ENCODE measurements at places on chromosomes 13 and 19.

GRCh38 chr13:61900033-61900432 lies 484.4 kb upstream of the PCDH20 start:
- no peak for DNase-seq

- no peak for DNase-seq
Measured at GRCh38 chr13:31159306-31159705, 2.4 kb downstream of the HSPH1 start.

DNA sequence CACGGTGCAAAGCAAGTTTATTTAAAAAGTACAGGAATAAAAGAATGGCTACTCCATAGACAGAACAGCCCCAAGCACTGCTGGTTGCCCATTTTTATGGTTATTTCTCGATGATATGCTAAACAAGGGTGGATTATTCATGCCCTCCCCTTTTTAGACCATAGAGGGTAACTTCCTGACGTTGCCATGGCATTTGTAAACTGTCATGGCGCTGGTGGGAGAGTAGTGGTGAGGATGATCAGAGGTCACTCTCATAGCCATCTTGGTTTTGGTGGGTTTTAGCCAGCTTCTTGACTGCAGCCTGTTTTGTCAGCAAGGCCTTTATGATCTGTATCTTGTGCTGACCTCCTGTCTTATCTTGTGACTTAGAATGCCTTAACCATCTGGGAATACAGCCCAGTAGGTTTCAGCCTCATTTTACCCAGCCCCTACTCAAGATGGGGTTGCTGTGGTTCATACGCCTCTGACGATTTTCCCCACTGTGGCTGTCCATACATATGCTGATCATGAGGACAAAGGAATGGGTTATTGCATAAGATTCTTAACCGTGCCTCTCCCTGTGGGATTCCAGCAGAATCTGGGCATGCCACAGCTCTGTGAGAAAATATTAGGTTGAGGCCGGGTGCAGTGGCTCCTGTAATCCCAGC lies 36.9 kb upstream of the ZNF507 start:
- no peak for DNase-seq

- DNase-seq = no peak
Measured at GRCh38 chr13:27806744-27807387, 14.6 kb downstream of the GSX1 start.

- DNase-seq = no peak
Measured at GRCh38 chr13:39776439-39776838, 121.0 kb downstream of the COG6 start.

GRCh38 chr13:101098873-101099272 lies 317.4 kb downstream of the NALCN start:
- no peak for DNase-seq

- DNase-seq = peak; percentile 38
Measured at GRCh38 chr19:2476451-2477140, 669 bp downstream of the GADD45B start.

DNA sequence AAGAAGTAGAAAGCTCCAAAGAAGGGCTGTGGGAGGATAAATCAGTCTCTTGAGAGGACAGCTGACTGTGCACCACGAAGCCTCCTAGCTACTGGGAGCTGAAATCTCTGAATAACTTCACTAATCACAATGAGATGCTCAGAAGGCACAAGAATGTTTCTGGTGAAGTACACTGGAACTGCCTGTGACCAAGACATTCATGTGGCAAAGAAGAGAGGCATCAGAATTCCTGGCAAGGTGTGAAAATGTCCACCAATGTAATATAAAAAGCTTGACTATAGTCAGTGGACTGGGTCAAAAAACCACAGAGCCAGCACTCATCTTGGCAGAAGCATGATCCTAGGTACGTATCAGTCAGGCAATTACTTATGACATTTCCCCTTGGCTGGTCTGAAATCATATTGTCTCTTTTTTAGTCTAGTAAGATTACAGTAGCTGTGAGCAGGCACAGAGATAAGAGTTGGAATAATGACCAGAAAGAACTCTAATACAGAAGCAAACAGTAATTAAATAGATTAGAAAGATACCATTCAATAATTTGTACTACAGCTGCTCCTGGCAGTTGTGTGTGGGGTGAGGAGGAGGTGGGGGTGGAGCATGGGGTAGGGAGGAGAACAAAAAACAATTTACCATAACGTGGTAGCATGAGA lies 434.7 kb downstream of the DIAPH3 start:
- DNase-seq = no peak

- DNase-seq = no peak
Measured at GRCh38 chr13:112601371-112601770, 13.4 kb upstream of the TUBGCP3 start.

DNA sequence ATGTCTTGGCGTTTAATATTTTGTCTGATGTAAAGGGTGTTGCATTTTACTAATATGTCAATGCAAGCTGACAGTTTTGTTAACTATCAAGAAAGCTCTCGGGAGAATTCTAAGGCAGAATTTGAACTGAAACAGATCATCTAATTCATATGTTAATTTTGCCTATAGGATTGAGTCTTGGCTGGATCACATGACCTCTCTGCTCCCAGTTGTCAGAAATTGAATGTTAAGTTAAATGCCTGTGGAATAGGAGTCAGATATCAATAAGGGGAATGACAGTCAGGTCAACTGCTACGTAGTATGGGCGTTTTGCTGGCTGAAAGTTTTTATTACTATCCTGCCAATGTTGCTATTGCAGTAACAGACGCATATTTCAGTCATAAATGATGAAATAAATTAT lies 358.5 kb downstream of the MYO16 start:
- DNase-seq = no peak

DNA sequence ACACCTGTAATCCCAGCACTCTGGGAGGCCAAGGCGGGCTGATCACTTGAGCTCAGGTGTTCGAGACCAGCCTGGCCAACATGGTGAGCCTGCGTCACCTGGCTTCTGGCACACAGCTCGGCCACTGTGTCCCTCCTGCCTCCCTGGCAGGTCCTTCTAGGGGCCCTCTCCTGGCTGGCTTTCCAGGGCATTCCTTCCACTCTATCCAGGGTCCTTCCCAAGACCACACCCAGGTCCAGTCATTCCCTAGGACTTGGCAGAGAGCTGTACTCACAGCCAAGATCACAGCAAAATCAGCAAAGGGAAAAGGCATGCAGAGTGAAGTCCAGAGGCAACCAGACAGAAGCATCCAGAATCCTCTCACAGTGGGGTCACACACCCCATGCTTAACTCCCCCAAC lies 9.7 kb upstream of the HSH2D start:
- no peak for DNase-seq

- DNase-seq = no peak
Measured at GRCh38 chr19:55173186-55173713, 6.8 kb upstream of the DNAAF3 start.

GRCh38 chr13:43086181-43086580 lies 62.8 kb downstream of the DNAJC15 start:
- DNase-seq = no peak

- no peak for DNase-seq
Measured at GRCh38 chr13:103250071-103250470, 183.9 kb upstream of the SLC10A2 start.

DNA sequence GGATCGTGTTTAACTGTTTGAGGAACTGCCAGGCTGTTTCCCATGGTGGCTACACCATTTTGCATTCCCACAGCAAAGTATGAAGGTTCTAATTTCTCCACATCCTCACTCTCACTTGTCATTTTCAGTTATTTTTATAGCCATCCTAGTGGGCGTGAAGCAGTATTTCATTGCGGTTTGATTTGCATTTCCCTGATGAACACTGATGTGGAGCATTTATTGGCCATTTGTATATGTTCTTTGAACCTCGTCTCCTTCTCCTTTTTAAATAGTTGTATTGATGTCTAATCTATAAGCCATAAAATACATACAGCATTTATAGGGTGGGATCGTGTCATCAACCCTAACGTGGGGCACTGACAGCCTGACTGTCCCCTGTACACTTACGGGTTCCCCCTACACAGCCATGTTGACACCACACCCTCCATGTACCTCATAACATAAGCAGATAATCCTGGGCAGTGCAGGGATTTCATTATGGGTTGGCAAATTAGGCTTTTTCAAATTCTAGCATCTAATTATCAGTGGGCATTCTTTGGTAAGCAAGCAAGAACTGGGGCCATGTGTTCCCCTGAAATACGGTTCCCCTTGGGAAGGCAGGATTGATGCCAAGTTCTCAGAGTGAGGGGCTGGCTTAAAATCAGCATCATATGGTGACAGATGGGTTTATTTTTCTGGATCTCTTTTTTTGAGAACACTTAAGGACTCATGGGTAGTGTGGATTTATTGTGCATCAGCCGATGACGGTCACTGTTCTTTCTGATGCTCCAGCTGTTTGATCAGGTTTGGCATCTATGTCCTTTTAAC lies 11.6 kb upstream of the ZBTB45 start:
- no peak for DNase-seq

DNA sequence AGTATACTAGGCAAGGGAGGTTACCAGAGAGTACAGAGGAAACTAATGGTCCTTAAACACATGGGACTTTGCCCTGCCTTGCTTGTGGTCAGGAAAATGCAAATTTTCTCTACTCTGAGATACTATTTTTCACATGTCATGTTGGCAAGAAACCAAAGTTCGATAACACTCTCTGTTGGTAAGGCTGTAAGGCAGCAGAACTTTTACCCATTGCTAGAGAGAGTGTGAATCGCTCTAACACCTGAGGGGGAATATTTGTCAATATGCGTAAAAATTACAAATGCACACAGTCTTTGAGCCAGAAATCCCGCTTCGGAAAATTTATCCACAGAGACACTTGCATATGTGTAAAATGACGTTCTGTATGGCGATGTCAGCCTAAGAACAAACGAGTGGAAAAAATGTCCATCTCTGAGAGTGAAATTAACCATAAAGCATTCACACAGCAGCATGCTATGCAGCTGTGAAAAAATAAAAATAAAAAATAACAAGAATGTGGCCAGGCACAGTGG lies 9.5 kb upstream of the RFX1 start:
- no peak for DNase-seq

DNA sequence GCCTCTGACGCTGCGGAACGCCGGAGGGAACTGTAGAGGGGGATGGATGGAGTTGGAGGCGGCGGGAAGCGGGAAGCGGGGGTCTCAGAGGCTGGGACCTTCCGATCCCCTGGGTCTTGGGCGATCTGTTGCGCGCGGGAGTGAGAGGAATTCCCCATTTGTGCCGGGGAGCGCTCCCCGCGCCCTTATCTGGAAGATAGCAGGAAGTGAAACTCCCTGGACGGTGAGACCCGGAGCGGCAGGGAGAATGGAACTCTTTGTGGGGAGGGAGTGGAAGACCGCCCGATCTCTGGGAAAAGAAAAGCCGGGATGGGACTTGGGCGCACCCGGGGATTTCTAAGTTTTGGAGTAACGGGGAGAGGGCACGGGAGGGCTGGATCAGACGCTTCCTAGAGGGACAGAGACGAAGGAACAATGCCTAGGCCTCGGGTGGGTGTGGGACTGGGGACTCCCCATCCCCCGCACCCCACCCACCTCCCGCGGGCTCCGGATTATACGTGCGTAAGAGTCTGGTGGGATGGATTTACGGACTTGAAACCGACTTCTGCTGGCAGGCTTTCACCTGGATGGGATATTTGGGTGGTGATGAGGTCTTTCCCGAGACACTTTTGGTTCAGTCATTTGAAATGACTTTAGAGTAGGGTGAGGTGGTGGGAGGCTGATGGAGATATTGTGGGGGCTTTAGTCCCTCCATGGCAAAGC lies 495 bp downstream of the LSR start:
- no peak for DNase-seq

GRCh38 chr13:113065406-113066141 lies 40.0 kb upstream of the F7 start:
- no peak for DNase-seq

- no peak for DNase-seq
Measured at GRCh38 chr19:14603990-14604387, 21.1 kb downstream of the CLEC17A start.

GRCh38 chr19:14516746-14517438 lies 1.3 kb downstream of the DNAJB1 start:
- no peak for DNase-seq

GRCh38 chr13:65353951-65354350 lies 1876.2 kb downstream of the PCDH9 start:
- DNase-seq = no peak

Measured in stimulated activated CD8-positive, alpha-beta memory T cell treated with anti-CD3 and anti-CD28 coated beads, Interleukin-4, amount 100 ng/mL, for 1 hour (primary cell).